Activated CD8-positive, alpha-beta T cell treated with anti-CD3 and anti-CD28 coated beads for 36 hours (primary cell): ENCODE measurements at places on chromosomes 6 and 20. TPM values are rescaled to one million over a fixed set of nuclear protein-coding genes. Genes with fewer than 3 reads are reported as not detected.

The PROKR2 gene
- total RNA-seq: not detected

The KCNQ2 gene
- total RNA-seq: not detected

The TSBP1 gene
- total RNA-seq: not detected

The BPHL gene
- total RNA-seq: 8.4 TPM

The RBM24 gene
- total RNA-seq: not detected

The DACT2 gene
- not detected for total RNA-seq

The FABP7 gene
- not detected for total RNA-seq

The GABRR1 gene
- total RNA-seq: not detected

The KCNG1 gene
- total RNA-seq: 1.8 TPM

The ARHGAP40 gene
- not detected for total RNA-seq

The NNAT gene
- total RNA-seq: not detected

The OPRL1 gene
- total RNA-seq: 0.61 TPM

The ADGB gene
- not detected for total RNA-seq

The MYB gene
- total RNA-seq: 50.9 TPM

The MSH5 gene
- total RNA-seq: 105 TPM

The ARID1B gene
- total RNA-seq: 36.9 TPM

The FOXS1 gene
- not detected for total RNA-seq

The OPN5 gene
- total RNA-seq: not detected

The COL11A2 gene
- total RNA-seq: 1.3 TPM

The HS3ST5 gene
- total RNA-seq: not detected

The PAK1IP1 gene
- 35.5 TPM for total RNA-seq

The GMPR gene
- 0.65 TPM for total RNA-seq

The FAM83C gene
- not detected for total RNA-seq

The FKBP1A gene
- total RNA-seq: 282 TPM

The BEND3 gene
- total RNA-seq: 6.3 TPM

The SRMS gene
- not detected for total RNA-seq

The GRM1 gene
- total RNA-seq: not detected

The ZKSCAN8 gene
- 18.9 TPM for total RNA-seq

The TUBB2B gene
- 0.67 TPM for total RNA-seq

The SPATA2 gene
- 7.4 TPM for total RNA-seq

The CLVS2 gene
- not detected for total RNA-seq

The PRSS35 gene
- not detected for total RNA-seq

The MATN4 gene
- 0.74 TPM for total RNA-seq

The VIP gene
- not detected for total RNA-seq

The PTGIS gene
- total RNA-seq: 1.6 TPM

The CD24 gene
- total RNA-seq: 0.54 TPM

The CCR6 gene
- not detected for total RNA-seq
